ENCODE measurements at places on chromosomes 12 and 14. TPM values are rescaled to one million over a fixed set of nuclear protein-coding genes. Genes with fewer than 3 reads are reported as not detected.

KCNK10 gene
- total RNA-seq, result not detected

IGFBP6 gene
- total RNA-seq, result 2,626 TPM

KCNA5 gene
- total RNA-seq, result not detected

DHRS4 gene
- 58.4 TPM for total RNA-seq

TOGARAM1 gene
- 20.0 TPM for total RNA-seq

ALDH6A1 gene
- 23.4 TPM for total RNA-seq

TAS2R20 gene
- 1.9 TPM for total RNA-seq

ACSM4 gene
- not detected for total RNA-seq

KRT5 gene
- total RNA-seq, result not detected

INHBE gene
- 0.99 TPM for total RNA-seq

TAS2R19 gene
- 6.3 TPM for total RNA-seq

GARIN6 gene
- not detected for total RNA-seq

TEX22 gene
- total RNA-seq, result 1.5 TPM

TMPRSS12 gene
- total RNA-seq, result not detected

YEATS4 gene
- total RNA-seq, result 23.5 TPM

DTX1 gene
- total RNA-seq, result not detected

C14orf180 gene
- total RNA-seq, result not detected

PLEKHG7 gene
- total RNA-seq, result not detected

RNASE4 gene
- total RNA-seq, result 4.8 TPM

KRT74 gene
- not detected for total RNA-seq

HOTAIR gene
- not detected for total RNA-seq

A2M gene
- total RNA-seq, result 0.54 TPM

CELA1 gene
- not detected for total RNA-seq

IL26 gene
- total RNA-seq, result not detected

PZP gene
- total RNA-seq, result not detected

STX2 gene
- 14.1 TPM for total RNA-seq

KLRC1 gene
- not detected for total RNA-seq

KLRC2 gene
- total RNA-seq, result not detected

RD3L gene
- not detected for total RNA-seq

SLC22A17 gene
- 9.6 TPM for total RNA-seq

WNT5B gene
- total RNA-seq, result 3.1 TPM

CDH24 gene
- 2.4 TPM for total RNA-seq

CCND2 gene
- 57.6 TPM for total RNA-seq

HOXC10 gene
- not detected for total RNA-seq

ADIPOR2 gene
- total RNA-seq, result 26.0 TPM

E2F7 gene
- 2.3 TPM for total RNA-seq

DHRS2 gene
- 1.1 TPM for total RNA-seq

TBX3 gene
- 12.8 TPM for total RNA-seq

FBRSL1 gene
- total RNA-seq, result 5.2 TPM

KRT8 gene
- 5.4 TPM for total RNA-seq

TAS2R46 gene
- total RNA-seq, result 4.7 TPM

CMA1 gene
- not detected for total RNA-seq

ST8SIA1 gene
- total RNA-seq, result 4.6 TPM

OR6C3 gene
- total RNA-seq, result not detected

Data from fibroblast of the aortic adventitia (primary cell).